ENCODE measurements at places on chromosomes 12 and 14. TPM values are rescaled to one million over a fixed set of nuclear protein-coding genes. Genes with fewer than 3 reads are reported as not detected.

Gene FGF23
- total RNA-seq = not detected

Gene AKAP3
- total RNA-seq = 1.3 TPM

Gene WASHC3
- total RNA-seq = 33.5 TPM

Gene SSPN
- 4.5 TPM for total RNA-seq

Gene DCTN2
- 166 TPM for total RNA-seq

Gene KLHDC1
- total RNA-seq = 5.4 TPM
